Neuronal stem cell (in vitro differentiated cells): ENCODE measurements at places on chromosomes 13 and 19.

DNA sequence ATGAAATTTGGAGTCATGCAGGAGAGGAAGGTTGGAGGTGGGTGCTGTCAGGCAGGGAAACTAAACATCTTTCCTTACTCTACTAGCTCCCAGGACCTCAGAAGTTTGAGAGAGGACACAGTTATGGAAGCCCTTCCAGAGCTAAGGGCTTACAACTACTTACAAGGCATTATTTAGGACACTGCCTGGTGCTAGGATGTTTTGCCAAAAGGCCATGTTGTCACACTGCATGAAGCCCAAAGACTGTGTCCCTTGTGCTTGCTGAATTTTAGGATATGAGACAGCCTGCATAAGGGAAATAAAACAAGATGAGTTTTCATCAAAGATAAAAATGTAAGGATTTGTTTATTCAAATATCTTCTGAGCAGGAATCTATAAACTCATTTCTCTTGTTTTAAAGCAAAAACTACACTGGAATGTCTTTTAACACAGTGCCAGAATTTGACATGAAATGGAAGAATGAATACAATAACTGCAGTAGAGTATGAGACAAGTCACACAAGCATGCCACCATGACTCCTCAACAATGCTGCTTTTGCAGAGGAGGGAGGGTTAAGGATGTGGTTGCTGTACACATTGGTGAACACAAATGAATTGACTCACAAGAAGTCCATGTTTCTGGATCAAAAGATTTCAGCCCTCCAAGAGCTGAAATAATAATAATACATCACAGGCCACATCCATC lies 258.4 kb downstream of the SPRY2 start:
- no peak for DNase-seq

- no peak for DNase-seq
These were observed 92.8 kb upstream of the FARP1 start for GRCh38 chr13:98050041-98050466.

DNA sequence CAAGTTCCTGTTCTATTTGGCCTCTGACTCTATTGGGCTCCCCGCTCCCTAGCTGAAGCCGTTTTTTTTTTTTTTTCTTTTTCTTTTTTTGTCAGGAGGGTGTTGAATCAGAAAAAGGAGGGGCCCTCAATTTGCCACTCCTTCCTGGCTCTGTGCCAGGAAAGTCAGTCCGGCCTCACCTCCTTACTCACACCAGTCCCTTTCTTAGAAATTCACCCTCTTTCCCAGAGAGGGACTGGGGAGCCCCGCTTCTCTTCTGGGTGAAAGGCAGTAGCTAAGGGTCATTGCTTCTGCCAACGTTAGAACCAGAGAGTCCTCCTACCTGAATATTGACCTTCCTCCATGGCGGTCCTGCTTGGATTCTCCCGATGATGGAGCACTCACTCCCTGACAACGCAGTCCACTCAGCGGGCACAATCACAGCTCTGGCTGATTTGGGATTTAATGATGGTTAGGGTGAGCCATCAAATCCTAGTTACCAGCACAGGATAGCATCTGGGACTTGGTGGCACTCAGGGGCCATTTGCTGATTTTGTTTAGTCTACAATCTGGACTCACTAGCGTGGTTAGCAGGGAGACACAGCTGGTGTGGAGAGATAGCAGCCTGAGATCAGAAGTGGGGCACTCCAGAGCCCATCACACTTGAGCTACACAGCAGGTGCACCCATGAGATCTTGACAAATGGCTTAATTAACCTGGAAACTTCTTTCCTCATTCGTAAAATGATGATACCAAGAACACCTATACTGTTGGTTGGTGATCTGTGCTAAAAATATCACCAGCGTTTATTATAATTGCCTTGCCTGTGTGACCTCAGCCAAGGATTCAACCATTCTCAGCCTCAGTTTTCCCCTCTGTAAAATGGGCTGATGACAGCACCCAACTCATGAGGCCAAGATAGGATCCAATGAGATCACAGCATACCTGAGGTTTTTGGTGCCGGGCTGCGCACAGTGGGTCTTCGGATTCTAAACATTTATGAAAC lies 2.2 kb downstream of the FCER2 start:
- no peak for DNase-seq

GRCh38 chr13:30480292-30480950 lies 14.7 kb upstream of the HMGB1 start:
- DNase-seq, result no peak

- DNase-seq, result no peak
These were observed 17.1 kb upstream of the FXYD3 start for GRCh38 chr19:35098413-35099049.

DNA sequence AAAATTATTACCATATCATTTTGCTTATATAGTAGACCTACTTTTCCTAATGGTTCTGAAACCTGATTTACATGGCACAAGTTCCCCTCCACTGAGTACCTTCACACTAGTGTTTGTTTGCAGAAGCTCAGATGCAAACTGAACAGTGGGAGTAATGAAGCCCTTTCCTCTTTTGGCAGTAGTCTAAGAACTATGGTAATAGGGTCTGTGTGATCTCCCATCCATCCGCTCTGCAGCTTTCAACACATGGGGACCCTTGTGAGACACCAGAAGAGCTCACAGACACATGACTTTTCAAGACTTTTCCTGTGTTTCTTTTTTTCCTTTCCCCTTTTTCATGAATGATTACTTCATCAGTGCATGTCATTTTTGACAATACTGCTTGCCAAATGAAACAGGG lies 336.0 kb downstream of the ATP8A2 start:
- no peak for DNase-seq

DNA sequence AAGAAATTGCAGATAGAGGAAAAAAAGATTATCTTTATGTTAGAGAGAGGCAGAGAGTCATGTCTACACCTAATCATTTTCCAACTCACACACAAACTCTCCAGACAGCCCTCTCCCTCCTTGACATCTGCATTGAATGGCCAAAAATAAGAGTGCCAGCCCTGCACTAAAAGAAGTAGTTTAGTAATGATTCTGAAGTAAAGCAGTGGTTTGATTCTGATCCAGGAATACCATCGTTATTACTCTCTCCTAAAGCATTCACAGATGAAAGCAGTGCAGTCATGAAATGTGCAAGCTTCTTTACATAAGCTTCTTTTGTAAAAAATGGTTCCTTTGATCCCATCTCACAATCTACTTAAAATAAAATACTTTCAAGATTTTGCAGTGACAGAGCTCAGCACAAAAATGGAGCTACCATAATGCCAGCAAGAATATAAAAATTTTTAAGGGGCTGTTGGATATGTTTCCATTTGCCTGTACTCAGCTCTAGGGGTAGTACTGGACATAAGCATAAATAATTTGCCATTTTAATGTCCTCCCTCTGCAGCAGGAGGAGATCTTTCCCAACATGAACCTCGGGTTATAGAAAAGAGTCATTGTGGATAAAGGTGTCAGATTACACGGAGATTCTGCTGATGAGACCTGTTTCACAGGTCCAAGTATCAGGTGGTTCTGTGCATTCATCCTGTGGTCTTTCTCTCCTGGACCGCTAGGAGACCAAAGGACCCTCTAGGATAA lies 406.3 kb downstream of the DCT start:
- DNase-seq, result no peak

DNA sequence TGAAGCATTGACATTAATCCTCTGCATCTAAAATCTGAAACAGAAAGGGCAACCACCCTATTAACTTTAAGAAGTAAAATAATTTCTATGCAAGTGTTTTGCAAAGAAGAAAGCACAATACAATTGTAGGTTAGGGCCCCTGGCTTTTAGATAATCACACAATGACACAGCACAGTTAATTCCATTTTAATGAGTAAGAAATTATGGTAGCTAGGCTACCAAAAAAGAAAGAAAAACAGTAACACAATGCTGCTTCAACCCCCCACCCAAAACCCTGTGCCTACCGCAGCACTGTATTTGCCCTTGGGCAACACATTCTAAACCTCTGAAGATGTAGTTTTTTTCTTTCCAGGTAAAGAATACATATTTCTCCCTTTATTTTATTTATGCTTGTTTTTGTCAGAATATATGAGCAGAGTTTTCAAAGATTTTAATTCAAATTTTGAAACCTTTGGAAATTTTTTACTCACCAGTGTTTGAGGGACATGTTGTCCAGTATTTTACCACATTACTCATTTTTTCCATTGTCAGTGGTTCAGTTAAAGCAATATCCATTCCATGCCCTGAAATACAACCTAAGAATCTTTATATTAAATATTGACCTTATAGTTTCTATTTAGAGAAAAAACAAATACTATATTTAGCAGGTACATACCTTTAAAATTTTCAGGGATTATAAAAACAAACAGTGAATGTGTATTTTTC lies 21.1 kb downstream of the SOHLH2 start:
- DNase-seq, result no peak

GRCh38 chr13:22696433-22696832 lies 484.3 kb upstream of the SGCG start:
- DNase-seq, result no peak

GRCh38 chr19:3161453-3161852 lies 17.1 kb upstream of the S1PR4 start:
- DNase-seq, result no peak

DNA sequence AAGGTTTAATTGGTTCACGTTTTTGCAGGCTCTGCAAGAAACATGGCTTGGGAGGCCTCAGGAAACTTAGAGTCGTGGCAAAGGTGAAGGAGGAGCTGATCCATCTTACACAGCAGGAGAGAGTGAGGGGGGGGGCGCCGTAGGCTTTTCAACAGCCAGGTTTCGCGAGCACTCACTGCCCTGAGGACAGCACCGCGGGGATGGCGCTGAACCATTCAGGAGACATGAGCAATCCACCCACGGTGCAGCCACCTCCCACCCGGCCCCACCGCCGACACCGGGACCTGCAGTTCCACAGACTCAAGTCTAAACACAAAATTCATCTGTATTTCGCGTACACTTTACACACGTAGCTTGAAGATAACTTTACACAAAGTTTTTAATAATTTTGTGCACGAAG lies 73.6 kb downstream of the KDM4B start:
- no peak for DNase-seq

- DNase-seq, result no peak
These were observed 358.3 kb downstream of the EFNB2 start for GRCh38 chr13:106177146-106177545.

DNA sequence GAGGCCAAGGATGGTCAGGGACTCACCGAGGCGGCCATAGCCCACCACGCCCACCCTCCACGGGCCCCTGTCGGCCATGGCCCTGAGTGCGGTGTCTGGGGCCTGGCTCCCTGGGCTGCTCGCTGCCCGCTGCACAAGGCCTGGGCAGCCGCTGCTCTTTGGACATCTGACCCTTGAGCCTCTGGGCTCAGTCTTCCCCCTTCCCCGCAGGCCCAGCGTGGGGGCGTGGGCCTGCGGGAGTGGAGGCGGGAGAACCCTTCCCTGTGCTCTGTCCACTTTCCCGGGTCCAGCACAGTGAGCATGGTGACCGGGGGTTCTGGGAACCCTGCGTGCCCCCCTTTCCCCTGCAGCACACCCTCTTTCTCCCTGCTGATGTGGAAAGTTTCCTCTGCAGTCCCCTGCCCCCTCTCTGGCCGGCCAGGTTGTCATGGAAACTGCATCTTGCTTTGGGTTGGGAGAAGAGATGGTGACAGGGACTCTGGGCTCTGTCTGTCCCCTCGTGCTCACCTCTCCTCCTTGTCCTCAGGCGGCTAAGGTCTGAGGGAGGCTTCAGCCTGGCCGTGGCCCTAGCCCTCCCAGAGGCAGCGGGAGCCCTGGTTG lies at the start of gene ASPDH:
TSS of gene ASPDH (minus strand) at position 168 of the 600 bp plus-strand sequence. CDS start at position 78, 90 bp downstream.
- no peak for DNase-seq

- DNase-seq, result no peak
These were observed 8.8 kb upstream of the SPART start for GRCh38 chr13:36354842-36355623.

- DNase-seq, result no peak
These were observed 57.6 kb upstream of the URI1 start for GRCh38 chr19:29884466-29884865.

DNA sequence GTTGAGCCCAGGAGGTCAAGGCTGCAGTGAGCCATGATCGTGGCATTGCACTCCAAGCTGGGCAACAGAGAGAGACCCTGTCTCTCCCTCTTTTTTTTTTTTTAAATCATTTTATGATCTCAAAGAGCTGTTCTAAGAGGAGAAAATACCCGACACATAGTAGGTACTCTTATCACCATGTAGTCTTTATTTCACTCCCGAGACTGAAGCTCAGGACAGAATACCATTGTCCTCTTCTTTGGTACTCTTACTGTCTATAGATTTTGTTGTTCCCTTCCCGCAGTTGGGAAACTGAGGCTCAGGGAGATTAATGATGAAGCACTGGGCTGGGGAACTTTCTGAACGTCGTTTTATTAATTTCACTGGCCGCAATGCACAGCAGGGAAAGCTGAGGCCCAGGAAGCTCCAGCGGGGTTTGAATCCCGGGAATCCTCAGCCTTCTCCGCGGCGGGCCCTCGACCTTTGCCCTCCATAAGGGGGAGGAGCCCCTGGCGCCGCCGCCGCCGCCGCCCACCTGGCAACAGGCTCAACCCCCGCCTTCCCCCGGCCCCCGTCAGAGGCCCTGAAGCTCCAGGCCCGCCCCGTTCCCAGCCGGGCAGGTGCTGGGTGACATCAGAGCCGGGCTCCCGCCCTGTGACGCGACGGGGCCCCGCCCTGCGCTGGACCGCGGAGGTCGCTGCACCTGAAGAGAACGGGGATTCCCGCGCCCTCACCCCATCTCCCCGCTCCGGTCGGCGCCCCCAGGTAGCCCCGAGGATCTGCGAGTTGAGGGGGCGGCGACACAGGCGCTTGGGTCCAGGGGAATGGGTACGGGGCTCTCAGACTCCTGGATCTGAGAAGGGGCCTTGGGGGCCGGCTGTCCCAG lies 1.6 kb downstream of the MYH14 start:
- peak; percentile 72 for DNase-seq

- no peak for DNase-seq
These were observed 680 bp downstream of the LIG4 start for GRCh38 chr13:108214441-108215271.

- DNase-seq, result no peak
These were observed 698.7 kb upstream of the ARGLU1 start for GRCh38 chr13:107266657-107267056.

DNA sequence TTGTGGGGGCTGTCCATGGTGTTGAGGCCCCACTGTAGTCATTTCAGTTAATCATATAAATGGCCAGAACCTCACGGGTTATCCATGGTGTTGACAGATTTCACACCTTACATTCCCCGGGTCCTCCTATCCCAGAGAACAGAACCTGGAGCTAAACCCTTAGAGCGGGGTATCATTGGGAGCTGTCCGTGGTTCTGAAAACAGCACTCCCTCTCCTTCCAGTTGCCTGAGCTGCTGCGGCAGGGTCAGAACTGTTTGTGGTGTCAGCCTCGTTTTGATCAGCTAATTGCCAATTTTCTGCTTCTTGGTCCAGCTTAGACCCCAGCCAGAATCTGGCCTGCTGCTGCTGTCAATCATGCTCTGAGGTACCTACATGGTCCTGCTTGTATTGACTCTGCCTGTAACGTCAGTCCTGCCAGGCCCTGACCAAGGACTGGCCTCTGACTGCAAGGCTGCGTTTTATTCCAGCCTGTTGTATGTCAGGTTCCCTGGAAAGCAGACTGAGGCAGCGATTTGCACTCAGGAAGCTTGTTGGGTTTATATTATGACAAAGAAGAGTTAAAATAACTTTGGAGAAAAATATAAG lies 55.8 kb upstream of the KCTD15 start:
- DNase-seq, result peak; percentile 84

GRCh38 chr19:50001775-50002174 lies 23.4 kb downstream of the VRK3 start:
- no peak for DNase-seq

- no peak for DNase-seq
These were observed 16.1 kb upstream of the SPART start for GRCh38 chr13:36362251-36362650.

GRCh38 chr19:39845172-39845571 lies 1.0 kb downstream of the FBL start:
- DNase-seq, result no peak
